ENCODE measurements at places on chromosomes 5 and 9.

- DNase-seq = no peak
Measured at GRCh38 chr5:91144491-91145332, 238.4 kb downstream of the ARRDC3 start.

GRCh38 chr5:159902444-159903121 is 13.7 kb upstream of the ADRA1B start:
- no peak for DNase-seq

GRCh38 chr9:114274217-114274616 is 48.7 kb upstream of the ORM1 start:
- no peak for DNase-seq

GRCh38 chr5:99133921-99134320 is 205.1 kb upstream of the CHD1 start:
- no peak for DNase-seq

DNA sequence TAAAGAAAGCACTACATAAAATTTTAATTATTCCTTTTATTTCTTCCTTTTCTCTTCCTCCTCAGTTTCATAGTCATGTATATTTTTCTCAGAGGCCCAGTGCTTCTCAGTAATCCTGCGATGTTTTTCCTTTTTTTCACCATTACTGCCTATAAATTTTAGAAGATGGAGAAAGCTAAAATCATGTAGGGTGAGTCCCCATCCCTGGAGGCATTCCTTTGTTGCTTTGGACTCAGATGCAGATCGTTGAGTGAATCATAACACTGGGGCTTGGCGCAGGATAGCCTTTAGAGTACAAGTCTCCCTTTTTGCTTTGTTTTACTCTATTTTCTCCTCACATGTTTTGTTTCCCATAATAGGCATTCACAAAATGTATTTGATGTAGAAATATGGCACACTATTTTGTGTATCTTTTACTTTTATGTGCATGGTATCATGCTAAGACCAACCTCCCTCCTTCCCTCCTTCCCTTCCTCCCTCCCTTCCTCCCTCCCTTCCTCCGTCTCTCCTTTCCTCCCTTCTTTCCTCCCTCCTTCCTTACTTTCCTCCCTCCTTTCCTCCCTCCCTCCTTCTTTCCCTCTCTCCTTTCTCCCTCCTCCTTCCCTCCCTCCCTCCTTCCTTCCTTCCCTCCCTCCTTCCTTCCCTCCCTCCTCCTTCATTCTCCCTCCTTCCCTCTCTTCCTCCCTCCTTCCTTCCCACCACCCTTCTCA is 72.4 kb downstream of the NUDT12 start:
- DNase-seq = no peak

DNA sequence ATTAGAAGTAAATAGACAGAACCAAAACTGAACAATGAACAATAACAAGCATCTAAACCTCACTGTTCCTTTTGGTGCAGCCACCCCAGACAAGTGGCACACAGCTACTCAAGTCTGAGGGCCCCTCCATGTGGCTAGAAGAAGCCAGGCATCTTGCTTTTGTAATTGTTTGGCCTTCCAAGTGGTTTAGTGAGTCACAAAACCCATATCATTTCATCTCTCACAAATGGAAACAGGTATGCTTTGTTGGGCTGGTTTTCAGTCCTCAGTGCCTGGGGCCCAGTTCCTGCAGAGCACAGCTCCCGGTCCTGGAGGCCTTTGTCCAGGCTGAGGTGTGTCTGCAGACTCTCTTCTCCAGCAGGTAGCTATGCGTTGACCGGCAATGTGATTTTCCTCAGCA is 16.7 kb downstream of the PRLR start:
- DNase-seq = no peak

DNA sequence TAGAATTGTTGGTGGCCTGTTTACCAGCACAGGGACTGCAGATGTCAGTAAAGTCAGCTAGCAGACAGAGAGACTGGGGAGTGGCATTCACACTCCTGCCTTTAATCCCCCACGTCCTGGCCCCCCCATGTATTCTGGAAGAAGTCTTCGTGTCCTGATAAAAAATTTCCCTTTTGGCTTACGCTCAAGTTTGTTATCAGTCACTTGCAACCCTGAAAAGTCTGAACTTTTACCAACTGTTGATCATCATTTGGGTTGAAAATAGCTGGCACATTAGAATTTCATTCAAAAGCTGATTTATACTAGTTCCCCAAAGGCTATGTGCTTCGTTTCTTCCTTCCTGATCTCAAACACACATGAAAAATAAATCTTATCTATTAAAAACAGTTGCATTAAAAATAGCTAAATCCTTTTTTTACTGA is 5.8 kb upstream of the CRHBP start:
- no peak for DNase-seq

DNA sequence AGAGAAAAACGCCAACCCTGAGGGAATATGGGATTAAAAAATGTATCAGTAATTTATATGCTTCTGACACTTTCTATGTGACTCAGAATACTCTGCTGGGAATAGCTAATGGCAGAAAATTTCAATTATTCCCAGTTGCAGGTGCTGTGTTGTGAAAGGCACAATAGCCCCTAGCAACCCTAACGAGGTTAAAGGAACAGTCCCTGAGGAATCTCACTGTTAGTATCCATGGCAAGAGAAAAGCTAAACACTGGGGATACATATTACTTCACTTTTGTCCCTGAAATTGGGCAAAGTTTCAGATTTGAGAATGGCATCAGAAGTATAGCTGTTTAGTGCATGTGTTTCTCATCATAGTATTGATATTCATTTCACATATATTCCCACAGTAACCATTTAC is 555.0 kb downstream of the RAB3C start:
- no peak for DNase-seq

DNA sequence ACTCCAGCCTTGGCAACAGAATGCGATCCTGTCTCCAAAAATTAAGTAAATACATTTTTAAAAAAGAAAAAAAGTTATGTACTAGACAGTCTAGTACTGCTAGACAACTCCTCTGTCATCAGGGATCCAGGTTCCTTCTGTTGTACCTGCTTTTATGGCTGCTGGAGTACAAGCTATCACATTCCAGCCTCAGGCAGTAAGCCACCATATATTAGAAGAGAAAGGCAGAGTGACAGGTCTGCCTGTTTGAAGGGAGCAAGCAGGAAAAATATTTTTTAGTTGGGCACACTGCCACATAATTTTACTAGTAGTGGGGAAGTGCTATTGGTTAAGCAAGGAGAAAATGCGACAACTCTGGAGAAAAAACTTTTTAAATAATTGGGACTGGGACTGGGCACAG is 10.9 kb downstream of the RPS6 start:
- DNase-seq = no peak

- no peak for DNase-seq
Measured at GRCh38 chr9:132645711-132646110, 24.1 kb downstream of the DDX31 start.

DNA sequence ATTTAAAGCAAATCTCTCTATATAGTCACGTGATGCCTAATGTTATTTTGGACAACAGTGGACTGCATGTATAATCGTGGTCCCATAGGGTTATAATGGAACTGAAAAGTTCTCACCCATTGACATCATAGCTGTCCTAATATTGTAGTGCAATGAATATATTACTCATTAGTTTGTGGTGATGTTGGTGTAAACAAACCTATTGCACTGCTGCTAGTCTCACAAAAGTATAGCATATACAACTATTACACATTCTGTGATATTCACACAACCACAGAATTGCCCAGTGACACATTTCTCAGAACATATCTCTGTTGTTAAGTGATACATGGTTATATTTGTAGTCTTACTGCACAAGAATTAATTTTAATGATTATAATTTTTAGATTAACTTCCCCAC is 37.7 kb downstream of the IPO11 start:
- DNase-seq = no peak

GRCh38 chr9:10144355-10144754 is 468.4 kb downstream of the PTPRD start:
- DNase-seq = no peak

DNA sequence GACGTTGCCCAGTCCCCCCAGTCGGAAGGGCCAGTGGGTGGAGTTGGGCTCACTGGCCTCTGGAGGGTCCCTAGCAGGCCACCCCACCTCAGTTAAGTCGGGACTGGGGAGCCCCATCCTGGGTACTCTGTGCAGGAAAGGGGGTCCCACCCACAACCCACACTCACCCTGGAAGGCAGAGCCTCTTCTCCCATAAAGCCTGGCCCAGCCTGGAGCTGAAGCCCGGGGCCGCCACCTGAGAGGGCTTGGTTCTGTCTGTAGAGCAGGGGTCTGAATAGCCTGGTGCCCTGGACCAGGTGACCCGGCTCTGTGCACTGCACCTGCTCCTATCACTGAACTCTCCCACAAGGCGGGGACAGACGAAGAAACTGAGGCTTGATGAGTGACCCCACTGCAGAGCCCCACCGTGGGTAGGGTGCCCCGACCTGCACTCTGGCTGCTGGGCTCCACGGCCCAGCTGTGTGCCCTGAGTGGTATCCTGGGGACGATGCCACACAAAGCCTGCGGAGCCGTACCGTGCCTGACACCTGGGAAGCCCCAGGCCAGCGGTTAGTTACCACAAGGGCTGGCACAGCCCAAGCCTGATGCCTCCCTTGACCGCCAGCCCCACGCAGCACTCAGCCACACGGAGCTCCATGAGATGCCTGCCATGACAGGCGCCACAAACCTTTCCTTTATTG is 7.3 kb downstream of the PTGES2 start:
- no peak for DNase-seq

- no peak for DNase-seq
Measured at GRCh38 chr5:32909207-32909606, 198.1 kb downstream of the NPR3 start.

DNA sequence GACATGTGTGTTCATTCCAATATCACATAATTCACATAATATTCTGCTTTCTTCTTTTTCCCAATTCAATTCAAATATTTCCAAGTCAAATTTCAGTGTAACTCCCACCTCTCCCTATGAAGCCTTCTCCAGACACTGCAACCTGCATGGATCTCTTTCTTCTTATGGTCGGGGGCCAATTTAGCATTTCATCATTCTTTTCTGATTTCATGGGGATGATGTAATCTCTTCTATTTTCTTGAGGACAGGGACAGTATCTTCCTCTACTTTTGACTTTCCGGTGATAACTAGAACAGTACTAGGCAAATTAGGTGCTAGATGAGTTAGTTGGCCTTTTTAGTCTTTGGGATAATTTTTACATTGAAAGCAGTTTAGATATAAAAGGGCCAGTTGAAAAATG is 92.7 kb downstream of the CARTPT start:
- DNase-seq = no peak

DNA sequence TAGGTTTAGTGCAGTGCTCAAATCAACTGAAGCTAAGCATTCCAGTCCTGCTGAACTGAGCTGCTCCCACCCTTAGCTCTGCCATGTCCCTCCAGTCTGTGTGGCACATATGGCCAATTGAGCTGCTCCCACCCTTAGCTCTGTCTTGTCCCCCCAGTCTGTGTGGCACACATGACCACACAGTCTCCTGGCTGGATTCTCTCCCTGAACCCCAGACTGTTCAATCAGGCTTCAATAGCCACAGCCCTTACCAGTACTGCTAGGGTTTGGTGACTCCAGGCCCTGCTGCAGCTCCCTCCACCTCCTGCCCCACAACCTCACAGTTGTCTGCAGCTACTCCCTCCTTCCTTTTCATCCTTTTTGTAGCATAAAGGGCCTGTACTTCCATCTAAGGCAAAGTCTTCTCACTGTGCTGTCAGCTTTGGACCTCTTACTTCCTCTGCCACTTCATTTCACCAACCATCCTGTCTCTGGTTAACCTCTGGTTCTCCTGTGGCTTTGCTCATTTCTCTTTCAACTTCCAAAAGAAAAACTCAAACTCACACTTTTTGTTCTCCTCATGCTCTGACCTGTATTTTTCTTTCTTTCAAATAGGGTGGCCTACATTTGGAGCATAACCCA is 50.8 kb downstream of the ADAMTS12 start:
- DNase-seq = no peak

DNA sequence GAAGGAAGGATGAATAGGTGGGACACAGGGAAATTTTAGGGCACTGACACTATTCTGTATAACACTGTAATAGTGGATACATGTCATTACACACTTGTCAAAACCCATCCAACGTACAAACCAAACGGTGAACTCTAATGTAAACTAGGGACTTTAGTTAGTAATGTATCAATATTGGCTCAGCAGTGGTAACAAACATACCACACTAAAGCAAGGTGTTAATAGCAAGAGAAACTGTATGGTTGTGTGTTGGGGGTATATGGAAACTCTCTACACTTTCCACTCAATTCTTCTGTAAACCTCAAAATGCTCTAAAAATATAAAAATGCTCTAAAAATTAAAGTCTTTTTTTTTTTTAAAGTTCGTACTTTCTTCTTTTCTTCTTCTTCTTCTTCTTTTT is 293.1 kb upstream of the PANK3 start:
- no peak for DNase-seq

- no peak for DNase-seq
Measured at GRCh38 chr5:126535856-126536545, 59.0 kb downstream of the ALDH7A1 start.

- DNase-seq = no peak
Measured at GRCh38 chr5:145984072-145984471, 47.7 kb downstream of the SH3RF2 start.

DNA sequence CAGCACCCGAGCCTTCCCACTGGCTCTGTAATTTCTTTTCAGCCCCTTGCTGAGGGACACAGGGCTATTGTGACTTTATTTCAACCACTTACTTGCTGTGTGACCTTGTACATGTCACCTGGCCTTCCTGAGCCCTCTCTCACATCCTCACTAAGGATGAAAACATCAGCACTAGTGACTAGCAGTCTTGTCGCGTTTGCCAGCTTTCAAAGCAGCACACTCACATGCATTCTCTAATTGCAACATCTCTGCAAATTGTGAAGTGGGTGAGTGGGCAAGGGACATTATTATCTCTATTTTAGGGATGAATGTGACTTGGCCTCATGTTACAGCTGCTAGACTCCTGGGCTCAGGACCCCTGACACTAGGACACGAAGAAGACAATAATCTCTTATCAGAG is 144.5 kb downstream of the SEC61B start:
- DNase-seq = no peak

DNA sequence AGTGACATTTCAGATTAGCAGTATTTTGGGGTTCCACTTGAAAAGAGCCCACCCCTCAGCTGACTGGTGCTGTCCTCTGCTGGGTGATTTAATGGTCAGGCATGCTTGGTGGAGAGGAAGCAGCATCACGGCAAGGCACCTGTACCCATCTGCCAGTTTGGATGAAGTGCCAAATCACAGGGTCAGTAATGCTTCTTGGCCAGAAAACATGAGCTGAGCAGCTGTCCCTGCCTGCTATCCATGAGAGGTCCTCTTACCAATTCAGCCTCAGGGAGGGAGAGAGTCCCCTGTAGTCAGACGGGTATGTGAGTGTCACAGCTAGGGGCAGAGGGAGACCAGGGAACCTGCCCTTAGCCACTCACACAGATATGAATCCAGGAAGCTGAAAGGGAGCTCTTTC is 137.9 kb downstream of the SEC61B start:
- DNase-seq = no peak

DNA sequence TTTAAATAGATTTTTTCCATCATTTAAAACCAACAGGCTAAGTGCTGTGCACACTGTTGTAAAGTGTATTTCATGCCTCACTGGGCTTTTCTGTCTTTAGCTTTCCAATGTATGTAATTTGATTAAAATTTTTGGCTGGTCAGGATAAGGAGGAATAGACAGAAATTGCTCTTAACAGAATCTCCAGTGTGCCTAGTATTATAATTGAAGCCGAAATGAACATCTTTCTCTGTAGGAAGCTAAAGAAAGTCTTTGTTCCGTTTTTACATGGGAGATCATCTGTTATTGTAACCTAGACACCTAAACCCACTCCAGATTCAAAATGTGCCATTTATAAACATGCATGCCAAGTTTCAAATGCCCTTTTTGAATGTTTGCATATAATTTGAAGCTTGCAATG is 54.5 kb upstream of the SMIM15 start:
- DNase-seq = no peak
